ENCODE measurements at places on chromosomes 12 and 14.
A peak's percentile ranks its signal among the peaks of the same experiment; 100 is the strongest.

GRCh38 chr12:33649992-33650391 is 210.4 kb upstream of the SYT10 start:
- DNase-seq = no peak

GRCh38 chr12:15278816-15279658 is 43.3 kb upstream of the PTPRO start:
- peak; percentile 53 for DNase-seq

GRCh38 chr12:115268451-115268850 is 584.5 kb upstream of the TBX3 start:
- no peak for DNase-seq

DNA sequence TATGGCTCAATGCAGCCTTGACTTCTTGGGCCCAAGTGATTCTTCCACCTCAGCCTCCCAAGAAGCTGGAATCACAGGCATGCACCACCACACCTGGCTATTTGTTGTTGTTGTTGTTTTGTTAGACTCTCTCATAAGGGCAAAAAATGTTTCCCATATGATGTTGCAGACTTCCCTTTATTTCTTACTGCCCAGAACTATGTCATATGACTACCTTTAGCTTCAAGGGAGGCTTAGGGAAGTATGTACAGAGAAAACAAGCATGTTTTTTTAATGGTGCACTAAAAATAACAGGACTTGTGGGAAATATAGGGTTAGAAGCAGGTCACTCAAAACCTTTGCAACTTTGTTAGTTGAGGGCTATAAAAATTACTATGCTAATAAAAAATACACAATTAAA is 4.3 kb upstream of the GPR19 start:
- no peak for DNase-seq

DNA sequence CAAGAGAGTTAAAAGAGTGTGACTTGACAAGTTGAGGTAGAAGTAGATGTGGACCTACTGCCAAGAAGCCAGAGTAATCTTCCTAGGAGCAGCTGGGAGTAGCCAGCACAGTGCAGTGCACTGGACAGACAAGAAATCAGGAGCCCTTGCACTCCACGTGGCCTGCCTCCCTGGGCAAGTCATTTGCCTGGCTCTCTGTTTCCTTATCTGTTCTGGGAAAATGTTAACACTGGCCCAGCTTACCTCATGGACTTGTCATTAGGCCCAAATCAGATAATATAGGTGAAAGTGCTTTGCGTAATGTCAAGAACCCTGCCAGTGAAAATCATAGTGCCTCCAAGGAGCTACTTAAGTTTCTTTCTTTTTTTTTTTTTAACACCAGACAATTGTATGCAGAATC is 19.2 kb downstream of the SLC7A8 start:
- no peak for DNase-seq

- no peak for DNase-seq
Observed at GRCh38 chr12:46131732-46132469, 136.9 kb downstream of the SLC38A1 start.

DNA sequence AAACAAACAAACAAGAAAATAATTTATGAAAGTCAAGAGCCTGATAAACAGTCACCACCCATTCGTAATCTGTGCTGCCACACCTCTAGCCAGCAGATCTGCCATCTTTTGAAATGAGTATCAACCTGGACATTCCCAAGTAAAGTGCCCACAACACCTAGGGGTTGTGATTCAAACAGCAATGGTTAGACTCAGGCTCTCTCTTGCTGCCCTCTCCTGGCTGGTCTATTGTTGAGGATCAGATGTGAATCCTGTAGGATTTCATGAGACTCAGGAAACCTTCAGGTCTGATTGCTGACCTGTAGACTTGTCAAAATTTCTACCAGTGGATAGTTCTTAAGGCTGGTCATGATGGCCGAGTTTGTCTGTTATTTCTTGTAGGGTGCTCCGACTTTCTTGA is 26.8 kb downstream of the DGLUCY start:
- DNase-seq = no peak

DNA sequence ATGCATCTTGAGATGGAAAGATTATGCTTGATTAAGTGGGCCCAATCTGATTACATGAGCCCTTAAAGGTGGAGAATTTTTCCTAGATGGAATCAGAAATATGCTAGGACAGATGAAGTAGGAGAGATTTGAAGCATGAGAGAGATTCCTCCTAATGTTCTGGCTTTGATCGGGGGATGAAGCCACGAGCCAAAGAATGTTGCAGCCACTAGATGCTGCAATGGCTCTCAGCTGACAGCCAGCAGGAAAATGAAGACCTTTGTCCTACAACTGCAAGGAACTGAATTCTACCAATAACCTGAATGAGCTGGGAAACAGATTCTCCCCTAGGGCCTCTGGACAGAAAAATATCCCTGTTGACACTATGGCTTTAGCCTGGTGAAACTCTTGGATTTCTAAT is 82.6 kb upstream of the ATP2B1 start:
- no peak for DNase-seq

- no peak for DNase-seq
Observed at GRCh38 chr14:99284254-99285004, 12.4 kb upstream of the BCL11B start.

- no peak for DNase-seq
Observed at GRCh38 chr14:100398044-100398443, 74.9 kb downstream of the SLC25A47 start.
